ENCODE measurements at places on chromosomes 4 and X.

DNA sequence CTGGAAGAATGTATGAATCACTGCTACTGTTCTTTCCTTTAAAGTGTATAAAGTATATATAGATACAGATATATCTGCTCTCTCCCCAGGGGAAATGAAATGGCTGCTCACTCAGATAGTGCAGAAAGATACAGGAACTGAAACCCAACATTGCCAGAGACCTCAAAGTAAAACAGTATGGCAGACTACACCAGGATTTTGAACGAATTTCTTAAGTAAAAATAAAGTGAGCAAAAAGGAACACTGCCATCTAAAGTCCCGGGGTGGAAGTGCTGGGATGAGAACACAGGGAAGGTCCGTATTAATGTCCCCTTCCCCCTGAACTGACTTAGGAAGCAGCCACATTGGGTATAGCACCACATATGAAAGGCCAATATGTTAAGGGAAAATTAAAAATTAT lies 93.4 kb downstream of the TMA16 start:
- no peak for DNase-seq

DNA sequence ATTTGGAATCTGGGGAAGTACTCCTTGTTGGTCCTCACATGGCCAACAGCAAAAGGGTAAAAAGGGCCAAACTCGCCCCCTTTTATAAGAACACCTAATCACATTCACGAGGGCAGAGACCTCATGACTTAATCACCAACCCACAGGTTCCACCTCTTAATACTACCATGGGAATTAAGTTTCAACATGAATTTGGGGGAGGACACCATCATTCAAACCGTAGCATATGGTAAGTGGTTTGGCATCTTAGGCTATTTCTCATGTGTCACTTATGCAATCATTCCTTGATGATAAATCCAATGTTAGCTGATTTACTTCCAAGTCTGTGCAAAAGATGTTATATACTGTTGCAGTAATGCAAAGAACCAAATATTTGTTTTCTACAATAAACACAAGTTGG lies 302.9 kb upstream of the FAM241A start:
- no peak for DNase-seq

DNA sequence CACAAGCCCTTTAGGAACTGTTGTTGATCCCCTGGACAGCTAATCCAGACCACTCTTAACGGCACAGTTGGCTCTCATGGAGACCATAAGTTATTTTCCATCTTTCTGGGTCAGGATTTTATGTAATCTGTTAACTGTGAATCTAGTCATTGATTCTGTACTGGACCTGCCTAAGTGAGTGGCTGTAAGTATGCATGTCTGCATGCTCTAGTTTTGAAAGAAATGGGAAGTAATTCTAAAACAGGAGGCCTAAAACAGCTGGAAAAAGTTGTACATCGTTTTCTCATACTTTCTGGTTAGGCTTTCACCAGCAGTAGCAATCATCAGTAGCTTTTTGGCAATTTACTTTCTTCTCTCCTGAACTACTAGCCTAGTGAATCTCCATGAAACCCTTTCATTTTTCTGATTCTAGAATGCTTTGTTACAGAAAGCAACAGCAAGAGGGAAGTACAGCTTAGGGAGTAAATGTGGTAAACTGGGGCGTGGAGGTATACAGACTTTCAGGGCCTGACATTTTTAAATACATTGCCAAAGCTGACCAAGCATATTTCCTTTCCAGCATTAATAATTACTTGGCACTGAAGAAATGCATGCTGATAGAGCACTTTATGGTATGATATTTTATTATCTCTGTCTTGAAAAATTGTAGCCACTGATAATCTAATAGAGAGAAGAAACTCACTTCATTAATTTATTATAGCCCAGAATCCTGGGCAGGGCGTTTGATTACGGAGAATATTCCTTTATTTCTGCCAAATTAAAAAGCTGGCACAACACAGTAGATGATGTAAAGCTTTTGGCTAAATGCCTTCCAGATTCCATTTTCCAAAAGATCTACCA lies 202.7 kb downstream of the BANK1 start:
- DNase-seq, result no peak

- DNase-seq, result no peak
These were observed 117.1 kb upstream of the EGFL6 start for GRCh38 chrX:13452283-13452682.

DNA sequence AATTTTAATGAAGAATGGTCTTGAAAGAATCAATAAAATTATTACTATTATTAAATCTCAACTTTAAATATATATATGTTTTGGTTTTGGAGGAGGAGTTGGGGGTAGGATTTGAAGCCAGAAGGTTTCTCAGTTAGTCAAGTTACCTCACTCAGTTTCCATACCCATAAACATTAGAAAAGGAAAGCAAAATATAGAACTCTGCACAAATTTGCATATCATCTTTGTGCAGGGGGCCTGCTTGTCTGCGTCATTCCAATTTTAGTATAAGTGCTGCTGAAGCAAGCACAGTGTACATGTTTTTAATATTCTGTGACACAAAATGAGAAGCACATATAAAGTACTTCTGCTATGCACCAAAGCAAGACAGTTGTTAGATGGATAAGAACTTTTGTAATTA lies 47.5 kb upstream of the SCRG1 start:
- no peak for DNase-seq

DNA sequence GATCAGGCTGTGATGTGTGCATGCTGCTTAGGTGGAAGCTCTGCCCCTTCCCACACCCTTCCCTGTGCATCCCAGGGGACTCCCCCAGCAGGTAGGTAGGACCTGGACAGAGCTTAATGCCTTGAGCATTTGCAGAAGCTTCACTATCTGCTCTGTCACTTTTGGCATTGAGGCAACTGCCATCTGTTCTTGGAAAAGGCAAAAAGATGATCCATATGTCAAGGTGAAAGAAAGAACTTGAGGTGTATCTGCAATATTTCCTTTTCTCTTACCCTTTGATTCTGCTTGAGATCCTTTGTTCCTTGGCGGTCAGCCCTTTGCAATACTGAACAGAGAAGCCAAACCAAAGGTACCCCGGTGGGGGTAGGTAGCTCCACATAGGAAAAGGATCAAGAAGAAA lies 37.1 kb upstream of the TBC1D9 start:
- DNase-seq, result no peak

DNA sequence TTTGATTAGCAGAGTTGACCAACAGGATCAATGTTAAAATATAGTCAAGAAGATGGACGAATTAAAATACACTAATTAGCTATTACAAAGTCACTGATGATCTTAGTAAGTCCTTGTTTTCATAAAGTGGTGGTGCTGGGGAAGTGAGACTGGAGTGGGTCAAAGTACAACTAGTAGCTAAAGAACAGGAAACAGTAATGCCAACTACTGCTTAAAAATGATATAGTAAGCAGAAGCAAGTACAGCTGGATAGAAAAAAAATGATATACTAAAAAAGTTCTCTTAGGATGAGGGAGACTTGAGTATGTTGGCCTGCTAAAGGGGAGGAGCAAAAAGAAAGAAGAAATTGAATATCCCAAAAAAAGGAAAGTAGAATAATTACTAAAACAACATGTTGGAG lies 580.8 kb upstream of the FTHL17 start:
- no peak for DNase-seq

GRCh38 chrX:24979081-24979480 lies 36.7 kb downstream of the ARX start:
- no peak for DNase-seq

- DNase-seq, result no peak
These were observed 10.3 kb upstream of the SMIM14 start for GRCh38 chr4:39648827-39649558.

GRCh38 chr4:95038791-95039190 lies 281.0 kb downstream of the BMPR1B start:
- no peak for DNase-seq

GRCh38 chr4:48121180-48121579 lies 12.9 kb downstream of the TXK start:
- no peak for DNase-seq

DNA sequence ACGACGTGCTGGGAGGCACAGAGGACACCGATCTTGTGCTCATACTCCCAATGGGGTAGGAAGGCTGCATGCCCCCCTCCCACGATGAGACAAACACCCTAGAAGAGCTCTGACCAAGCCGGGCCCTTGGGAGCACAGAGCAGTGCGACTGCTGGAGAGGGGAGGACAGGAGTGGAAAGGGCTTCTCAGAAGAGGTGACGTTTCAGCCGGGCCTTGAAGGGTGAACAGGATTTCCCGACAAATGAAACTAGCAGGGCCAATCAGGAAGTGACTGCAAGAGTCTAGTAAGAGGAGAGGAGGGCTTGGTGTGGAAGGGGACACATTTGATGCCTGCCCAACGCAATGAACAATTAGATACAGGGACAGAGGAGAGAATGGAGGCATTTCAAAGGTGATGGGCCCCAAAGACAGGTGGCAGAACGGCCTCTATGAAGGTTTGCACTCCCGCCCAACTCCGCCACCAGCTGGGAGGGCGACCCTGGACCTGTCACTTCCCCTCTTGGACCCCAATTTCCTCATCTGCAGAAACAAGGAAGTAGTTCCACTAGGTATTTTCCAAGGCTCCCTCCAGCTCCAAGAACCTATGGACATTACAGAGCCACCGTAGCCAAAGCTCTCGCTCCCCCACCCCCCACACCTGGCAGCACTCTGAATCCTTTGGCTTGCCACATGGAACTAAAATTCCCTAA lies 3.9 kb downstream of the HCFC1 start:
- no peak for DNase-seq

DNA sequence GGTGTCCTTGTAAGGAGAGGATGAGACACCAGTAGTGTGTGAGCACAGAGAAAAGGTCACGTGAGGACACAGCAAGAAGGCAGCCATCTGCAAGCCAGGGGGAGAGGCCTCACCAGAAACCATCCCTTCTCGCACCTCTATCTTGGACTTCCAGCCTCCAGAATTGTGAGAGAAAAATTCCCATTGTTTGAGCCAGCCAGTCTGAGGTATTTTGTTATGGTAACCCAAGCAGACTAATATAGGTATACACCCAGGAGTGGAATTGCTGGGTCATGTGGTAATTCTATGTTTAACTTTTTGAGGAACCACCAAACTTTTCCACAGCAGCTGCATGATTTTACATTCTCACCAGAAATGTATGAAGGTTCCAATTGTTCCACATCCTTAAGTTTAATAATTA lies 25.6 kb downstream of the ZDHHC9 start:
- no peak for DNase-seq

- DNase-seq, result no peak
These were observed 11.0 kb upstream of the EIF4E start for GRCh38 chr4:98939892-98940298.

GRCh38 chr4:38164346-38164745 lies 204.1 kb downstream of the PTTG2 start:
- DNase-seq, result no peak

GRCh38 chr4:77012726-77013125 lies 63.1 kb downstream of the CCNI start:
- no peak for DNase-seq

DNA sequence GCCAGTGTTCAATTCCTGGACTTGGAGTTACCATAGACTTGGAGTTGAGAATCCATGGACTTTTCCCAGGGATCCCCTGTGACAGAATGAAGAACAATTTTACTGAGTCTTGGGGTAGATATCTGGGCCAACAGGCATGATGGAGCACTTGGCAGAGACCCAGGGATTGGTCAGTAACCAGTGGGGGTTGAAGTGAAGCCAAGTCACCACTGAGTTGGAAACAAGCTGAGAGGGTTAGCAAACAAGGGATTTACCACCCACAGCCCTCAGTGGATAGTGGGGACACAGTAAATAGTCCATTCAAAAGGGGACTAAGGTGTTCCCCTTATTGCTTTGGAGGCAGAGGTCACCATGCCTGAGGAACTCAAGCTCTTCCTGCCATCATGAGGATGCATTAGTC lies 281.7 kb downstream of the PPP1R2C start:
- DNase-seq, result no peak

DNA sequence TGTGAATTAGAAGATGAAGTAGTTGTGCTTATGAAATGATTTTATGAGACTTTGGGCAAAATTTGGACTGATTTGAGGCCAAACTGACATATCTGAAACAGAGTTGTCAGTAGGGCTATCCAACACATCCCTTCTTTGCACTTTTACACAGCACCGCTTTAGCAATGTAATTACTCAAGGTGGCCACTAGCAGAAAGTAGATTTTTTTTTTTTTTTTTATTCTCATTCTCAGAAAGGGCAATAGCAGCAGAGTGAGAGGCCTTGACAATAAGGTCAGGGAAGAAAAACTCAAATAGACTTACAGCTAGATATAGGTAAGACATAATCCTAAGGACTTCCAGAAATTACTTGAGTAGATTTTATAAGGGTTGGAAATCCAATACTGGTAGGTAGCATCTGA lies 414.3 kb downstream of the NAP1L3 start:
- no peak for DNase-seq

- DNase-seq, result no peak
These were observed 5.8 kb downstream of the MAEA start for GRCh38 chr4:1295405-1296055.

DNA sequence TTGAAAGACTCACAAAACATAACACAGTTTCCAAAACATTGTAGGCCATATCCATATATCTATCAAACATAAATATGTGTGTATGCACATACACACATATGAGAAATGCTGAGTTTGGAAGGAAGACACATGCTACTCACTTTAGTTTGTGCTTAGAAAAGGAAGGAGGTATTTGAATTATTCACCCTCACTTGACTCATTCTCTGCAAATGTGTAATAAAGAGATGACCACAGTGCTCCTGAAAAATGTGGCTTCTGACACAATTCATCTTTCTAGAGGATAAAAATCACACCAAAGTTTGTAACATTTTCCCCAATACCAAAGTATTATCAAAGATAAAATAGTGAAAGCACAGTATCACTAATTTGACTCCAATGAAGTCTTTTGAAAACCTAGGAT lies 950.1 kb downstream of the FAT4 start:
- DNase-seq, result no peak

- no peak for DNase-seq
These were observed 206.5 kb downstream of the ENOX2 start for GRCh38 chrX:130696542-130696941.

- no peak for DNase-seq
These were observed 2.5 kb downstream of the SEPTIN11 start for GRCh38 chr4:76952071-76952470.

DNA sequence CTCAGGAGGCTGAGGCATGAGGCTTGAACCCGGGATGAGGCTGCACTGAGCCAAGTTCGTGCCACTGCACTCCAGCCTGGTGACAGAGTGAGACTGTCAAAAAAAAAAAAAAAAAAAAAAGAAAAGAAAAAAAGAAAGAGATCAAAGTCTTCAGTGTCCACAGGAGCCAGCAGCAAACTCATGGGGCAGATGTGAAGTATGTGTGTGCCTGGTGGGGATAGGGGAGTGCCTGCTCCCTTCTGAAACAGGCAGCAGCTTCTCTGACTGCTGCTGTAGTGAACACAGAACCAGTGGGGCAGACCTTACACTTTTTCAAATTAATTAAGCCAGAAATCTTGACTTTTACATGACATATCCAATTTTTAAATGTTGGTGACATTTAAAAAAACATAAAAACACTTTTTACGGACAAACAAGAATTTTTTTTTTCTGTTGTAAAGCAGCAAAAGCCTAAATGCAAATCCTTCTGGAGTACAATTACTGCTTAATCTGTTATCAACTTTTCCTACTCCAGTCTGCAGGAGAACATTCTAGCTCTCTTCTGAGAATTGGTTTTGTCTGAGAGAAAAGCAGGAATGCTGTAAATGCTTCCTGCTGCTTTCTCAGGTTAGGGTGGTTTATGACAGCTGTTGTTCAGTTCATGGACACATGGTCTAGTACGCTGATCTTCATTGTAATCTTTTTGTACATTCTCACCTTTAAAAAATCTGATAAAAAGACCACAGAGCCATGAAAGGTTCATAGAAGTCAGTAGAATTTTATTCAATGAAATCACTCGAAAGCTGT lies 311.1 kb downstream of the CAMK2D start:
- no peak for DNase-seq

- DNase-seq, result no peak
These were observed 1521.8 kb upstream of the TENM3 start for GRCh38 chr4:180721356-180721755.

- peak; percentile 31 for DNase-seq
These were observed 200.4 kb downstream of the PTTG2 start for GRCh38 chr4:38160487-38161207.

Measured in activated T-cell treated with anti-CD3 and anti-CD28 coated beads for 48 hours (primary cell).